Right renal cortex interstitium (tissue), 3 donors: ENCODE measurements at places on chromosomes 1 and 21.

- no peak for DNase-seq
Observed at GRCh38 chr1:162046921-162047320, 22.6 kb upstream of the NOS1AP start.

DNA sequence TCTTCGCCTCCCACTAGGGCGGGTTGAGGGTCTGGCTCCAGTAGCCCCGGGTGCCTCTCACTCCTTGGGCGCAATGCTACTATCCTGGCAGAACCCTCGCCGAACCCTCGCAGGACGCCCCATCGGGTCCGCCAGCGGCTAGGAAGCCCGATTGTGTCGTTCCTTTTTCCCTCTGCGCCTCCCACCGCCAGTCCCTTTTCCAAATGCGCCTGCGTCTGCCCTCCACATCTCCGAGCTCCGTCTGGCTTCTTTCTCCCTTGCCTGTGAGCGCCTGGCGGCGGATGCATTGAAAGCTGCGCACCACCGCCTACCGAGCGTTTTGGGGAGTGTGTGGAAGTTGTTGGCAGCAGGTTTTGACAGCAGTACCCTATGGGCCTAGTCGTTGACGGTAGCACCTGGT lies 1.0 kb upstream of the DIRAS3 start:
- no peak for DNase-seq

DNA sequence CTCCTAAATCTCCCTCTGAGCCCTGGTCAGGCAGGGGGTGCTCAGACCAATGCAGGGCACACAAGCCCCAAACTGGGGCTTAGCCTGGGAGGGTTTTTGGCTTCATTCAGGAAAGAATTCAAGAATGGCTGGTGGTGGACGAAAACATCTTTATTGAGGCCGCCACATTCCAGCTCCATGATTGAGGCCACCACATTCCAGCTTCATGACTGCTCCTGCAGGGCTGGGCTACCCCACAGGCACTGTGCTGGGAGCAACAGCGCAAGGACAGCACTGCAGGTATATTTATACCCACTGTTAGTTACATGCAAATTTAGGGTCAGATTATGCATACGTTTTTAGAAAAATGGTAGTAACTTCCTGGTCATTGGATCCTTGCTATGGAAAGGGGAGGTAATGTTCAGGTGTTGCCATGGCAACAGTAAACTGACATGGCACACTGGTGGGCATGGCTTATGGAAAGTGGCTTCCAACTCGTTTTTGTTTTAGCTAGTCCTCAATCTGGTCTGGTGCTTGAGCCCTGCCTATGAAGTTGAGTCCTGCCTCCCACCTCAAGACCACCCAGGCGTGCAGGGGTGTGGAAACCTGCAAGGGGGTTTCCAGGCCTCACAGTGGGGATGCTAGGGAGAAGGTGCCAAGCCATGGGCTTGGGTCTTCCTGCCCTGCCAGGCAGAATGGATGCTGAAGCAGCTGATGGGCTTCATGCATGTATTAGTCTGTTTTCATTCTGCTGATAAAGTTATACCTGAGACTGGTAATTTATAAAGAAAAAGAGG lies 348.7 kb upstream of the AJAP1 start:
- no peak for DNase-seq

DNA sequence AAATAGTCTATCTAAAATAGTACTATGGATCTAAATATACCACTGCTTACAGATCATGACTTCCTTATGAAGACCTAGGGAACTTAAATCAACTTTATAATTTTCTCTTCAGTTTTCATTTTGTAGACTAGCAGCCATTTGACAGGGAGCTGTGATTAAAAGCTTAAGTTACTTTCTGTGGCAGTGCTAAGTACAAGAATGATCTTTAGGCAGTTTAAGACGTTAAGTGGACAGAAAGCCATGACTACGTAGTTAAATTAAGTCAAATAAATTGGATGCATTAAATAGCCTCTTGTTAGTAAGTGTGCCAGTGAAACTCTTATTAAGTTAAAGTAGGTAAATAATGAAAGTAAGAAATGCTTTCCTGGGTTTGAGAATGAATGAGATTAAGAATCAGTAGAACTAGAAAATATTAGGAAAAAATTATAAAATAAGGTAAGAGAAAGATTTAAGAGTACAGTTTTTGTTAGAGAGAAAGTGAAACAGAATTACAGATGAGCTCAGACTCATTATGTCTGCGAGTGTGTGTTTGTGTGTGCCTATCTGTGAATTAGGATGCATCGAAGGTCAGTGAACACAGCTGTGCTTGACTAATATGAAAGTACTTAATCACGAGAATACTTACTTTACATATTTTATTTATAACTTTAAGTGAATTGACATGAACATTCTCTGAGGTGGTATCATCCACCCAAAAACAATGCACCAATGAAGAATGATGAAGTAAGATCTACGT lies 336.9 kb downstream of the KCNT2 start:
- DNase-seq = no peak

- DNase-seq = no peak
Observed at GRCh38 chr1:230794431-230794830, 47.2 kb downstream of the CAPN9 start.

- DNase-seq = no peak
Observed at GRCh38 chr1:232793944-232794343, 11.3 kb upstream of the MAP10 start.
